ENCODE measurements at places on chromosomes 1 and 21. TPM values are rescaled to one million over a fixed set of nuclear protein-coding genes. Genes with fewer than 3 reads are reported as not detected.

Gene DAB1
- 3.4 TPM for polyA plus RNA-seq

Gene ARHGAP30
- 0.93 TPM for polyA plus RNA-seq

Gene EFNA1
- polyA plus RNA-seq, result 16.6 TPM

Gene FCRL2
- polyA plus RNA-seq, result not detected

Gene LHX8
- not detected for polyA plus RNA-seq

DNA sequence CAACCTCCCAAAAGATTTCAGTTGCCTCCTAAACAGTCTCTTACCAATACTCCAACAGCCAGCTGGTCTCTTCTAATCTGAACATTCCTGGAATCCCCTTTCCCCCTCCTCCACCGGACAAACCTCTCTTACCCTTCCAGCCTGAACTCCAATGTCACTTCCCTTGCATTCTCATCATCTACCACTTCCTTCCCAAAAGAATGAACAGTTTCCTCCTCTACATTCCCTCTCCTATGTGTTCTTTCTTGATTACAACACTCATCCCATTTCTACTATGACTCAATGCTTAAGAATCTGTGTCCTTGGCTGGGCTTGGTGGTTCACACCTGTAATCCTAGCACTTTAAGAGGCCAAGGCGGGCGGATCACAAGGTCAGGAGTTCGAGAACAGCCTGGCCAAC lies 417.1 kb downstream of the SETD4 start:
- DNase-seq, result no peak

- DNase-seq, result no peak
Measured at GRCh38 chr1:191963781-191964455, 194.3 kb upstream of the RGS18 start.

DNA sequence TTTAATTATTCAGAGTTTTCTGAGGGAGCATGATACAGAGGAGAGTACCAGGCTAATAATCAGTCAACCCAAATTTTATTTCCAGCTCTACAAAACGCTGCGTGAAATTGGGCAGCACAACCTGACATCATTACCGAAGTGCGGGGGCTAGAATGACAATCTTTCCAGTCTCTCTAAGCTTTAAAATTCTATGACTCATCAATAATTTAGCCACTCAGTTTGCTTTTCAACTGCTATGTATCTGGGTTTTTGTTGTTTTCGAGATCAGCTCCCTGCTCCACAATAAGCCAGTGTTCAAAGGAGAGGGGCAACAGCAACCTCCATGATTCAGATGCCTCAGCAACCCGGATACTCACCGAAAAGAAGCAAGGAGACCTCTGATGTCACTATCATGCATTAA lies 13.9 kb downstream of the SORT1 start:
- no peak for DNase-seq

DNA sequence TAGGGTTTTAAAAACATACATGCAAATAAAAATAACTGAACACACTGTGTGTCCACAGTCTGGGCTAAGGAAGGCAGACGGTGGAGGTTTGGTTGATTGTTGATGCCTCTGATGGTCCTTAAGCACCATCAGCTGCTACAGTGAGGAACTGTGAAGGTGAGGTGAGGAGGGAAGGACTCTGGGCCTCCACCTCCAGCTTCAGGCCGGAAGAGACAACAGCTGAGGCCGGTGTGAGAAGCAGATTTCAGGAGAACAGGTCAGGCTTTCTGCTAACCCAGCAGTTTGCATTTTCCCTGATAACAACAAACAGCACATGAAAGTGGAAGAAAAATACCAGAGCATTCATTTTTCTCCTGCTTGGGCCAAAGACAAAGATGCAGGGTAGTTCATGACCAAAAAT lies 189.9 kb upstream of the AJAP1 start:
- DNase-seq, result no peak

- DNase-seq, result no peak
Measured at GRCh38 chr1:207261971-207262370, 59.5 kb upstream of the CD55 start.

GRCh38 chr1:161973924-161974845 lies 49.5 kb downstream of the OLFML2B start:
- DNase-seq, result no peak

DNA sequence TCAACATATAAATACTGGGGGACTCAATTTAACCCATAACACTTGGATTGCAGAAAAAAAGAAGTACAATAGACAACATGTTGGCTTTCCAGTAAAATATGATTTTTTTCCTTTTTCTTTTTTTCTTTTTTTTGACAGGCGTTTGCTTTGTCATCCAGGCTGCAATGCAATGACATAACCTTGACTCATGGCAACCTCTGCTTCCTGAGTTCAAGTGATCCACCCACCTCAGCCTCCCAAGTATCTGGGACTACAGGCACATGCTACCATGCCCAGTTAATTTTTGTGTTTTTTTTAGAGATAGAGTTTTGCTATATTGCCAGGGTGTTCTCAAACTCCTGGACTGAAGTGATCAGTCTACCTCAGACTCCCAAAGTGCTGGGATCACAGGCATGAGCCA lies 1512.0 kb upstream of the PRMT6 start:
- no peak for DNase-seq

DNA sequence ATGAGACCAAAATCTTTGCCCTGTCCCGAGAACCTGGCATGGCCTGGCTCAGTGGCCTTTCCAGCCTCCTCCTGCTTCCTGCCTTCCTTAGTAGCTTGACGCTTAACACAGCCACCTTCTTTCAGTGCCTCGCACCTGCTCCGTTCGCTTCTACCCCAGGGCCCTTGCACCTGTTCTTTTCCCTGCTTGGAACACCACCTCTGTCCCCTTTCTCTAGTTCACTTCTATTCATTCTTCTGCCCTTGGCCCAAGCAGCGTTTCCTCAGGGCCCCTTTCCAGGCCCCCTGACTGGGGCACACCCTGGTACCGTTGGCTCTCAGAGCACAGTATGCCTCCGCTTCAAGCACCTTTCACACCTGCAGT lies 9.0 kb upstream of the HTR6 start:
- no peak for DNase-seq
